NB4 (cell line): ENCODE measurements at places on chromosomes 1 and 21.

DNA sequence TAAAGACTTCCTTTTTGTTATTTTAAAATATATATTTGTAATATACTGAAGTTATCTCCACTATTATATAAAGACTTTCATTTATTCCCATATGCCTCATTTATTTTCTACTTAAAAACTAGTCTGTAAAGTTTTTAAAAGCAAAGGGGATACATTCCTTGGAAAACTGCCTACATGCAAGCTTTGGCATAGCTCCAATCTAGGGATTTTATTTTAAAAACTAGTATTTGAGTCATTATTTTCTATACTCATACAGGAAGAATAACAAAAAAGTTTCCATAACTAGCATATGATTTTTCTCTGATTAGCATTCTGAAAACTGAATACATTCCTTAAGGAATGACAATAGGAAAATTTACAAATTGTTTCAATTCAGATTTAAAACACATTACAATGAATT lies 88.9 kb downstream of the COL24A1 start:
- no peak for DNase-seq

DNA sequence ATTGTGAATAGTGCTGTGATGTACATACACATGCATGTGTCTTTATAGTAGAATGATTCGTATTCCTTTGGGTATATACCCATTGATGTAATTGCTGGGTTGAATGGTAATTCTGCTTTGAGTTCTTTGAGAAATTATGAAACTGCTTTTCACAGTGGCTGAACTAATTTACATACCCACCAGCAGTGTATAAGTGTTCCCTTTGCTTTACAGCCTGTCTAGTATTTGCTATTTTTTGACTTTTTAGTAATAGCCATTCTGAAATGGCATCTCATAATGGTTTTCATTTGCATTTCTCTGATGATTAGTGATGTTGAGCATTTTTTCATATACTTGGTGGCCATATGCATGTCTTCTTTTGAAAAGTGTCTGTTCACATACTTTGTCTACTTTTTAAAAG lies 54.5 kb upstream of the FAM78B start:
- no peak for DNase-seq

- DNase-seq = no peak
Measured at GRCh38 chr1:162688521-162688920, 56.3 kb downstream of the DDR2 start.

GRCh38 chr21:28663111-28663693 lies 329.5 kb downstream of the LTN1 start:
- DNase-seq = no peak
